ENCODE measurements at places on chromosomes 6 and 20. TPM values are rescaled to one million over a fixed set of nuclear protein-coding genes. Genes with fewer than 3 reads are reported as not detected.
A peak's percentile ranks its signal among the peaks of the same experiment; 100 is the strongest.

The SPATS1 gene
- total RNA-seq: not detected

The CST2 gene
- not detected for total RNA-seq

The PHF10 gene
- total RNA-seq: 115 TPM

DNA sequence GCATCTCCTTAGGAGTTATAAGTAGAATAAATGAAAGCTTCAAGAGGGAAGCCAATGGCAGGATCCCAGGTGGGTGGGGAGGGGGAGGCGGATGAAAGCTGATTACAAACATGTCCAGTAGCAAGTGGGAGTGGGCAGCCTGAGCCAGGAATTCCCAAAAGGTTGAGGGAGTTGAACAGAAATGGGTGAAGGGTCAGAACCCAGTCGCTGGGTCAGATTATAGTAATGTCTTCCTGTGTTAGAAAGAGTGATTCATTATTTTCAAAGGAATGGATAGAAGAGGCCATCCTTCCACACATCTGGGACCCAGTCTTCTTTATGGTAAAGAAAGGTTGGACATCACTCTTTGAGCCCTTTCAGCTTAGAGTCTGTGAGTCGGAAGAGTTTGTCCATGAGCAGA, 41.0 kb upstream of the FAM50B start:
- DNase-seq: no peak

The ULBP3 gene
- 0.87 TPM for total RNA-seq

GRCh38 chr20:63377256-63377941, 16.2 kb upstream of the CHRNA4 start:
- peak; percentile 50 for DNase-seq

The SLC22A1 gene
- total RNA-seq: 2.0 TPM

DNA sequence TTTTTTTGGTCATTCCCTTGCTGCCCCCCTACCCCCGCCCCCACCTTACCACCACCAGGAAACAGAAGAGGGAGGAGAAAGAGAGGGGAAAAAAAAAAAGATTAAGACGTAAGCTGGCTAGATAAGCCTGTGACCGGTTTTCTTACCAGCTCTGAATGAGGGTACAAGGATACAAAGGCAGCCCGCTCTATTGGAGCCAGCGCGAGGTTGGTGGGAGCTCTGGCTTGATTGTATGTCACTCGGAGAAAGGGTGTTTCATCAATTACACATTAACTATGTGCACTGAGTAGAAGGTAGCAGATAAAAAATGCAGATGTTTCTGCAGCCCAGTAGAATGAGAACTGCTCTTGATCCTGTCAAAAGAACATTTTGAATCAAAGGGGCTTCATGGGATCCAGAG, 28.6 kb upstream of the OLIG3 start:
- no peak for DNase-seq

The PLN gene
- 158 TPM for total RNA-seq

- DNase-seq: no peak
These were observed 235.2 kb upstream of the NOX3 start for GRCh38 chr6:155690820-155691219.

GRCh38 chr20:17502105-17502504, 29.1 kb downstream of the BFSP1 start:
- DNase-seq: no peak

DNA sequence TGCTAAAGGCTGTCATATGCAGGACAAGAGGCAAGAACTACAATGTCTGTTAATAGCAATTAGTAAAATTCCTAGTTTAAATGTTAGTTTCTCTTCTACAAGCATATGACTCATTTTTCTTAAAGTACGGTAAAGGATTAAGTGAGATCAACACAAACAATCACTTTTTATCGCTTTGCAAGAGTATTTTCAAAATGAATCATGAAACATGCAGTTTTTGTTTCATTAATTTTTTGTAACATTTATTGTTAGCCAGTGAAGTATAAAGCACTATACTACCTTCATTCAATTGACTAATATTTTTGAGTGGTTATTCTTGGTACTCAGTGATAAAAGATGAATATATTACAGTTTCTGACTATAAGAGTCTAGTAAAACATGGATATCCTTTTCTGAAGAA, 138.6 kb downstream of the AHI1 start:
- DNase-seq: no peak

DNA sequence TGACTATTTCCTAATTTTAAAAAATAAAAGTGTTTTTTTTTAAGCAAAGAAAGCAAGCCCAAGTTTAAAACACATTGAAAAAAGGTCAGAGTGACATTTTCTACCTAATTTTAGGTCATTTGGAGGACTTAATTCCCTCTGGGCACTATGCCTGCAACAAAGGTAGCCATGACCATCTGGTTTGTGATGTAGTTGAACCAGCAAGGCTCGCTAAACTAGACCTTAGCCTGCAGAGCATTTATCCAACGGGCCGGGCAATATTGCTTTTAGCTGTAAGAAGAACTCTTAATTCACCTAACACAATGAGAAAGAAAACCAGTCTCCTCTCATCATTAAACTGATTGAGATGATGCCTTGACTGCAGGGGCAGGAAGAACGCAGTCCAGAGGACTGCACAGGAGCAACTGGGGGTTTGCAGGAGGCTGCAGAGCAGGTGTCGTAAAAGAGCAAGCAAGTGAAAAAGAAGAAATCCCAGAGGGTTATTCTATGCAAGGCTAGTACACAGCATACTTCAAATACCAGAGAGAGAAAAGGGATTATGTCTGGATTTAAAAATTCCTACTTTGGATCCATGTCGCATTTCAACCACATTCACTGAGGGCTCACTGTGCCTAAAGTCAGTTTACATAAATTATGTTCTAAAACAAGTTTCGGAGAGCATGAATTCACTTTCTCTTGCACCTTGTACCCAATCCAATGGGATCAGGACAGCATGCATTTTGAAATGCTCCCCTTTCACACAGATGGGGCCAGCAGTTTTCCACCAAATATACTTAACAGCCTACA, 12.8 kb downstream of the TRAF3IP2 start:
- DNase-seq: no peak

DNA sequence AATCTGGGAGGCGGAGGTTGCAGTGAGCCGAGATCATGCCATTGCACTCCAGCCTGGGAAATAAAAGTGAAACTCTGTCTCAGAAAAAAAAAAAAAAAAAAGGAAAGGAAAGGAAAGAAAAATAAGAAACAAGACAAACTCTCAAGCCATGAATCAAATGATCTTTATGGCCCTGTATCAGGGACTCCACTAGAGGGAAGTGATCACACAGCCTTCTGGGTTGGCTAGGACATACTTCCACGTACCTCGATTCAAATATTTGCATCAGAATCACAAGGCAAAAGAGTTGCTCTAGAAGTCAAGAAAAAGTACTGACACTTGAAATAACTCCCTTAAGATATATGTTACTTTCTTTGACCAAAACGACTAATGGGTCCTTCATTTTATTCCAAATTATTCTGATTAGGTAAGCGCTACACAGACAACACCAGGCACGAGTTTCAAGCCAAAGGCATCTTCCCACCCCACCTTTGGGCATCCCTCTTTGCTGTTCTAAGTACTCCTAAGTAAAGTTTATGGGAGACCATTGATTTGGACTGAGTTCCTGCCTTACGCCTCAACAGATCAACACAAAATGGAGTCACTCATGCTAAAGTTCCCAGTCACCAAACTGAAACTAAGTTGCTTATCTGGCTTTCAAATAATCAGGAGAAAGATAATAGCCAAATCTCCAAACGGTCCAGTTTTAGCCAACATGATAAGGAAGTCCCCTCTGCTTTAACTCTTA, 77.5 kb upstream of the NT5E start:
- DNase-seq: no peak

DNA sequence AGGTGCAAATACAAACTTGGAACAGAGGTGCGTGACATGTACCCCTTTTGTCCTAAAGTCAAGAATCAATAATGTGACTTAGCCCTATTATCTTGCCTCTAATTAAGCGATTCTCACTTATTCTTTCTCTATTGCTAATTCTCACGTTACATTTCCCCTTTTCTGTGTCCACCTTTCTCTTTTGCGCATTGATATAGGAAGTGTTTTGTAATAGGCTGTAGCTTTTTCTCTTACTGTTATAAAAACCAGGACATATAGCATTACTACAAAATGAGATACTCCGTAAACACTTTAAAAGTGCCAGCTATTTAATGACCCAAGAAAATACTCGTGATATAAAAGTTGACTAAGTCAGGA, 669 bp upstream of the TMEM30A start:
- DNase-seq: no peak

The BPI gene
- not detected for total RNA-seq

The PGC gene
- 32,926 TPM for total RNA-seq

DNA sequence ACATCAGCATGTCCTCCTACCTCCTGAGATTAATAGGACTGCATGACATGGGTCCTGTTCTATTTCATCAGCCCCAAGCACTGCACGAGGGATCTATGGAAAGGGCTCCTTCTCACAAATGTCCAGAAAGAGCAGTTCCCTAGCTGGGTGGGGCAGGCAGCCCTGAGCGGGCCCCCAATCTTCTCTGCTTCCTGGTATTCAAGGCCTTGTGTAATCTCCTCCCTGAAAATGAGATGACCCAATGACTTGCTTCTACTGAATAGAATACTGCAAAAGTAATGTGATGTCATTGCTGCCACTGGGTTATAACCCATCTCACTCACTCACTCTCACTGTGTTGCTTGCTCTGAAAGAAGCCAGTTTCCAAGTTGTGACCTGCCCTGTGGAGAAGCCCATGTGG, 126.4 kb downstream of the OPRM1 start:
- DNase-seq: no peak

The CAP2 gene
- 43.3 TPM for total RNA-seq

DNA sequence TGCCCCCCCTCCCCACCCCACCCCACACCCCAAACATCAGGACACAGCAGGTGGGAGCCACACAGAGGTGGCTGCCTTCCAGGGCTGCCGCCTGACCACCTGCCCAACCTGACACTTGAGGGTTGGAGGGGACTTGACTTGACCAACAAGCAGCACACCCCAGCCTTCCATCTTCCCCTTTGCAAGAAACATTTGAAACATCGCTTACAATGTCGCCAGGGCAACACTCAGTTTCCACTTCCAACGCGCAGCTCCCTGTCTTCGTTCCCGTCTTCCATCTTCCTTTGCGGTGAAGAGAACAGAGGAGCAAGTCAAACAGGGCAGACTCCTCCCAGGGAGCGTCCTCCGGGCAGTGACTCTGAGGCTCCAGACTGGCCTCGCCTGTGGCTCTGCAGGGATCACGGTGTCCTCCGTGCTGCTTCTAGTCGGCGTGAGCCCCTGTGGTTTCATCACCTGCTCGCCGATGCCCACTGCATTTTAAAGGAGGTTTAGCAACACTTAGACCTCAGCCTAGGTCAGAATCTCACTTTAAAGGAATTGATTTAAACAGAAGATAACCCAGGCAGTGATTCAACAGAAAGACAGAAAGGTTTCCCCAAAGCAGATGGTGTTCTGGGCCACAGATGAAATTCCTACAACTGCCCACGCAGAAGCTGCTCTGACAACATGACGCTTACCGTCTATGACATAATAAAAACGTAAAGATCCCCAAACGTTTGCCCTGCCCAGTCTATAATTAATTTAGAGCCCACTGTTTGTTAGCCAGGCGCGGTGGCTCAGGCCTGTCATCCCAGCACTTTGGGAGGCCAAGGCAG, 130.8 kb downstream of the TAF4 start:
- no peak for DNase-seq

GRCh38 chr6:1377526-1377925, 11.8 kb upstream of the FOXF2 start:
- DNase-seq: no peak

GRCh38 chr20:60057123-60057865, 99.1 kb downstream of the CDH26 start:
- DNase-seq: peak; percentile 52

The KCNS1 gene
- not detected for total RNA-seq

DNA sequence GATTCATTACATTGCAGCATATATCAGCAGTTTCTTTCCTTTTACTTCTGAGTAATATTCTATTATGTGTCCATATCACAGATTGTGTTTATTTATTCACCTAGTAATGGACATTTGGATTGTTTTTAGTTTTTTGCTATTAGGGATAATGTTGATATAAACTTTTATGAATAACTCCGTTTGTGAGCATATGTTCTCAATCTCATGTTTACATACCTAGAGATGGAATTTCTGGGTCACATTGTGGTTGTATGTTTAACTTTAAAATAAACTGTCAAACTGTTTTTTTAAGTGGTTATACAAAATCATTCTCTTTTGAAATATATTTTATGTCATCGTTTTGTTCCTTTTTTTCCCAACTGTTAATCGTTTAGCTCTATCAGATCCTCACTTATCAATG, 311.6 kb downstream of the MMUT start:
- DNase-seq: no peak

- no peak for DNase-seq
These were observed 41.0 kb upstream of the PDE7B start for GRCh38 chr6:135810486-135810885.

DNA sequence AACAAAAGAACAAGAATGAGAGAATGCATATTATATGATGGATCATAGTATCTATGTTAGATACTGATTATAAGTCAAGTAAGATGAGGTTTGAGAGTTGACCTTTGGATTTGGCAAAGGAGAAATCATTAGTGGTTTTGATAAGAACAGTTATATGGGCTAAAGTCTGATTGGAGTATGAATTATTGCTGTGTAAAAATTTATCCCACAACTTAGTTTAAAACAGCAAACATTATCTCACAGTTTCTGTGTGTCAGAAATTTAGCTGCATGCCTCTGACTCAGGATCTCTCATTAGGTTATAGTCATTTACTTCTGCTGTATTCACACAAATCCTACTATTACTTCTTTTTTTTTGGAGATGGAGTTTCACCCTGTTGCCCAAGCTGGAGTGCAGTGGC, 56.7 kb downstream of the FAM135A start:
- DNase-seq: no peak

DNA sequence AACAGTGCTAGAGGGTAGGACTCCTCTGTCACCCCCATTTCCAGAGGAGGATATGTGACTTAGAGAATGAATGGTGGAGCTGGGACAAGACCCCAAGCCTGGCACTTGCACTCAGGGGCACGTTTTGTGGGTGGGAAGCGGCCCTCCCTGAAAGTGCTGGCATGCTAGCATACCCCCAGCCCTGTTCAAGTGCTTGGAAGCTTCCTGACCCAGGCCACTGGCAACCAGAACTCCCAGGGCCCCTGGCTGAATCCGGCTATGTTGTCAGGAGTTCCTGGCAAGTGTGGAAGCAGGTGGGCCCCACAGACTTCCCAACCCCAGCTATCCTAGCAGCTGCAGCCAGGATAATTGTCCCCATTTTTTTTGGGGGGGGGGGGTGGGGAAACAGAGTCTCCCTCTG, 35.6 kb upstream of the TGM2 start:
- DNase-seq: no peak

GRCh38 chr20:10675450-10675848, 1.6 kb upstream of the JAG1 start:
- no peak for DNase-seq

DNA sequence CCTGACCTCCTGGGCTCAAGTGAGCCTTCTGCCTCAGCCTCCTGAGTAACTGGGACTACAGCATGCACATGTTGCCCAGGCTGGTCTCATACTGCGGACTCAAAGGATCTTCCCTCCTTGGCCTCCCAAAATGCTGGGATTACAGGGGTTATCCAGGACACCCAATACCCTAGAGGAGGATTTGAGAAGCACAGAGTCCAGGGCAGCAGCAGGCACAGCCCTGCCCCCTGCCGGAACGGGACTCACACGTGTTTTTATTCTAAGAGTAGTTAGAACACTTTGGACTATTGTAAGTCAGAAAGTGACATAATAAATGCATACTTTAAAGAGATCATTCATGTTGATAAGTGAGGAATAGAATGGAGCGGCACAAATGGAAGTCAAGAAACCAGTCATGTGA, 80.2 kb downstream of the C6orf118 start:
- DNase-seq: no peak

The ADGRB3 gene
- 0.58 TPM for total RNA-seq

- DNase-seq: no peak
These were observed 8.5 kb downstream of the LRRC1 start for GRCh38 chr6:53803081-53803860.

The BPIFB1 gene
- not detected for total RNA-seq

The PRICKLE4 gene
- 77.0 TPM for total RNA-seq
